ENCODE measurements at places on chromosomes 1 and 21.

DNA sequence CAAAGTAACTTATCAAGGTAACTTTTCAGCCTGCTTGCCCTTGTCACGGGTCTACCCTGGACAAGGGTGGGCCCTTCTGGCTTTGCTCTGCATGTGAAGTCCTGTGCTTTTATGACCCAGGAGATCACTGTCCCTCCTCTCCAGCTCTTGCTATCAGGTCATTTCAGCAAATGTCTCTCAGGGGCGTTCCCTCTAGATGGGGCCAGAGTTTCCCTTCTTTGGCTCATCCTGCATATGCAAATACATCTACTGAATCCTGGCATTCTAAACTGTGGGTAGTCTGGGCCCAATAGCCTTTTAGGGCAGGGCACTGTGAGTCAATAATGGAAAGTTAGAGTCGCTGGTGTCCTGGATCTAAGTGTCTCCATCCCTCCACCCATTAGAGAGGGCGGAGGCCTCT lies 366.9 kb upstream of the USP24 start:
- DNase-seq, result no peak

- no peak for DNase-seq
These were observed 30.6 kb upstream of the EXO1 start for GRCh38 chr1:241817331-241817792.

- DNase-seq, result no peak
These were observed 159.6 kb upstream of the VAMP3 start for GRCh38 chr1:7611421-7612010.

- DNase-seq, result no peak
These were observed 40.9 kb downstream of the ATP6V1G3 start for GRCh38 chr1:198499588-198499987.

DNA sequence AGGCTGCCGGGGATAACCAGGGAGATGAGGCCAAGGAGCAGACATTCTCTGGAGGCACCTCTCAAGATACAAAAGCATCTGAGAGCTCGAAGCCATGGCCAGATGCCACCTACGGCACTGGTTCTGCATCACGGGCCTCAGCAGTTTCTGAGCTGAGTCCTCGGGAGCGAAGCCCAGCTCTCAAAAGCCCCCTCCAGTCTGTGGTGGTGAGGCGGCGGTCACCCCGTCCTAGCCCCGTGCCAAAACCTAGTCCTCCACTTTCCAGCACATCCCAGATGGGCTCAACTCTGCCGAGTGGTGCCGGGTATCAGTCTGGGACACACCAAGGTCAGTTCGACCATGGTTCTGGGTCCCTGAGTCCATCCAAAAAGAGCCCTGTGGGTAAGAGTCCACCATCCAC lies 19.4 kb upstream of the SH3D21 start:
- DNase-seq, result no peak

GRCh38 chr1:169308313-169309039 lies 59.1 kb downstream of the NME7 start:
- DNase-seq, result no peak

DNA sequence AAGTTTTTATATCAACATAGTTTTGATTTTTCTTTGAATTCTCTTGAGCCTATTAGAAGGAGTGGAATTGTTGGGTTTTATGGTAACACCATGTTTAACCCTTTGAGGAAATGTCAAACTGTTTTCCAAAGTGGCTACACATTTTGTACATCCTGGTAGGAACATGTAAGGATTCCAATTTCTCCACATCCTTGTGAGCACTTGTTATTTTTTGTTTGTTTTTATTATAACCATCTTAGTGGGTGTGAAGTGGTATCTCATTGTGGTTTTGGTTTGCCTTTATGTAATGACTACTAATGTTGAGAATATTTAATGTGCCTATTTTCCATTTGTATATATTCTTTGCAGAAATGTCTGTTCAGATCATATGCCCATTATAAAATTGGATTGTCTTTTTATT lies 120.5 kb downstream of the FGGY start:
- no peak for DNase-seq

DNA sequence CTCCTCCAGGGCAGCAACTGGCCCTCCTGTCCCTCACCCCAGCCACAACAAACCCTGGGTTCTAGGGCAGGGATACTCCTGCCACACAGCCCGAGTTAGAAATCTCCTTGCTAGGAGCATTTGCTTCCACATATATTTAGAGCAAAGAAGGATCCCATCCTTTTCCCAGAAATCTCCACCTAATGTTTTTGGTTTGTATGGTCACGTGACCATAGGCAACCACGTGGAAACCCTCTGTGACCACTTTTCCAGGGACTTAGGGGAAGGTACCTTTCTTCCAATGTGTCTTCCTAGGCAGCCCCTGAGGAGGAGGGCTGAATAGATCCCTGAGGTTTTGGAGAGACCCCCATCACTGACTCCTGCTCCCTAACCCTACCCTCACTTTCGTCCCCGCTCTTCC lies 25.5 kb downstream of the VANGL2 start:
- DNase-seq, result no peak

- DNase-seq, result no peak
These were observed 23.2 kb upstream of the PRDX6 start for GRCh38 chr1:173453982-173454381.

DNA sequence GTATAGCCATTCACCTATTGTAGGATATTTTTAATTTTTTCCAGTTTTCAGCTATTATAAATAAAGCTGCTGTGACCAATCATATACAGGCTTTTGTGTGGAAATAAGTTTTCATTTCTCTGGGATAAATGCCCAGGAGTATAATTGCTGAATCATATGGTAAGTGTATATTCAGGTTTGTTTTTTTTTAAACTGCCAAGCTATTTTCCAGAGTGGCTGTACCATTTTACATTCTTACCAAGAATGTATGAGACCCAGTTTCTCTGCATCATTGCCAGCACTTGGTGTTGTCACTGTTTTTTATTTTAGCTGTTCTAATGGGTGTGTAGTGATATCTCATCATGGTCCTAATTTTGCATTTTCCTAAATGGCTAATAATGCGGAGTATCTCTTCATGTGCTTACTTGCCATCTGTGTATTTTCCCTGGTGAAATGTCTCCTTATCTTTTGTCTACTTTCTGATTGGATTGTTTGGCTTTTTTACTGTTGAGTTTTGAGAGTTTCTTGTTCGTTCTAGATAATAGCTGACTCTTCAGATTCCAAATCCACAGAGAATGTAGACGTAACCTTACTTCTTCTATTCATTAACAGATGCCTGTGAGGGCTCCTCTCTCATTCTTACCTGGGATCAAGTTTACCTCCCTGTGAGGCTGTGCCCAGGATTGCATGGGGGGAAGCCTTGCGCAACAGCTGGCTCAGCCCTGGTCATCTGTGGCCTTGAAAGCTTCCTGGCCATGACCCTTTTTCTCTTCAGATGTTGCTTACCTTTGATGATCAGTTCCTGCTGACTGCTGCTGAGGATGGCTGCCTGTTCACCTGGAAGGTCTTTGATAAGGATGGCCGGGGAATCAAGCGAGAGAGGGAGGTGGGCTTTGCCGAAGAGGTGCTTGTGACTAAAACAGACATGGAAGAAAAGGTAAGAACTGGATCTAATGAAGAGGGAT lies 42.6 kb downstream of the CFAP57 start:
- DNase-seq, result no peak

DNA sequence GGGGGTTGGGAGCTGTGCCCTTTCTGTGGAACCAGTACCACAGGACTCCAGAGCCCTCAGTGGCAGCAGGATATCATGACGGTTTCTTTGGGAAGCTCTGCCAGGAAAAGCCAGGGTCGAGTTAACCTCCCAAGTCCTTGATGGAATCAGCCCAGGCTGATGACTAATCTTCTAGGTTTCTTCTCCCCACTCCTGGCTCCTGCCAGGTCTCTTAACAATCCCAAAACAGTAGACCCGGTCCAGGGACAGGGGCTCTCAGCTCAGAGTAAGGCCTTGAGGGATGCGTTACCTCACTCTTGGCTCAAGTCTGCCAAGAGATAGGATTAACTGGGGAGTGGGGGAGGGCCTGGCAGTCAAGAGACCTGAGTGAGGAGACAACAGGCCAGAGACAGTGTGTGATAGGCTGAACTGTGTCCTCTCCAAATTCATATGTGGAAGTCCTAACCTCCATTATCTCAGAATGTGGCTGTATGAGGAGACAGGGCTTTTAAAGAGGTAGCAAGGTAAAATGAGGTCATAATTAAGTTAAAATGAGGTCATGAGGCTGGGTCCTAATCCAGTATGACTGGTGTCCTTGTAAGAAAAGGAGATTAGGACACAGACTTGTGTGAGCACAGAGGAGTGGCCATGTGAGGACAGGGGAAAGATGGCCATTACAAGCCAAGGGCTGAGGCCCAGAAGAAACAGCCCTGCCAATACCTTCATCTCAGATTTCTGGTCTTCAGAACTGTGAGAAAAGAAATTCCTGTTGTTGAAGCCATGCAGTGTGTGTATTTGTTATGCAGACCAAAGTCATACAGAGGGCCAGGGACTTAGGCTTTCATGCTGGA lies 95.0 kb downstream of the BEND5 start:
- no peak for DNase-seq

- no peak for DNase-seq
These were observed 2.4 kb downstream of the SELE start for GRCh38 chr1:169731446-169731845.

DNA sequence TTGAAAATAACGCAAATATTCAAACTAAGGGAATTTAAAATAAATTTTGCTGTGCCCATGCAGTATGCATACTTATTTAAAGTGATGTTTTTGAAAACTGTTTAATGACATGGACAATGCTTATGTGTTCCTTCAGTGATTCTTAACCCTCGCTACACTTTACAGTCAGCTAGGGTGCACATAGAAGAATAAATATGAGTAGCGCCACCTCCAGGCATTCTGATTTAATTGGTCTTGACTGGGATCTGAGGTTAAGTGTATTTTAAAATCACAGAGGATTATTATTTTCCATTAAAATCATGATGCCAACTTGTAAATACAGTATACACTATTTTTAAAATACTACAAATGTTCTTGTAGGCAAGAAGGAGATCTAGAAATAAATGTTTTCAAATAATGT lies 373.5 kb upstream of the ADGRL4 start:
- DNase-seq, result no peak

- DNase-seq, result no peak
These were observed 23.9 kb downstream of the PALMD start for GRCh38 chr1:99669821-99670220.

DNA sequence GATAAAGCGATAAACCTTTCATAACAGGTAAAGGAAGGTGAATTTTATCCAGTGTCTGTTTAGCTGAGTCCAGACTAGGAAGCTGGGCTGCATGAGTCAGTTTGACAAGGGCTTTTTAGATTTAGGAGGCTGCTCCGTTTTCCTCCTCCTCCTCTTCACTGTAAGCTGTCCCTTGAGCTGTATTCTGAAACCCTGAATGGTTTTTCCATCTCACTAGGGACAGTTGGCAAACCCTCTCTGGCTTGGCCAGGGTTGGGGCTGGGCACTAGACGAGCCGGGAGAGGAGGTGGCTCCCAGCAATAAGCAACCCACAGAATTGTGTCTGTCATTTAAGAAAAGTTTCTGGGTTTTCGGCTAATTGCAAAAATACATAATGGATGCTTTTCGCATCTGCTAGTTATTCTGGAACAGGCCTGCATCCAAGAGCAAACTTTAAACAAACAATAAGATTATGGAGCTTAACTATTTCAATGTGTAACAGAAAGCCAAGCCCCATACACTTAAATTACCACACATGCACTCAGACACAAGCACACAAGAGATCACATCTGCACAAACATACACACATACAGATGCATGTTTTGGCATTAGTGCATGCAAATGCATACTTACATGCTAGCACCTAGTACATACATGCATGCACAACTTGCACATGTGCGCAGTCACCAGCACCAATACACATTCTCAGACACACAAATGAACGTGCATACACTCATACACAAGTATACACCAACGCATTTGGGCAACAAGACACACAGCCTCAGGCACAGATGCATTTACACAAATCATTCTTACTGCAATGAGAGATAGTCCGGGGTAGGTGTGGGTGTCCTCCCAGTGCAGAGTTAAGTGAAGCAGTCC lies 27.8 kb upstream of the FOXE3 start:
- DNase-seq, result no peak

DNA sequence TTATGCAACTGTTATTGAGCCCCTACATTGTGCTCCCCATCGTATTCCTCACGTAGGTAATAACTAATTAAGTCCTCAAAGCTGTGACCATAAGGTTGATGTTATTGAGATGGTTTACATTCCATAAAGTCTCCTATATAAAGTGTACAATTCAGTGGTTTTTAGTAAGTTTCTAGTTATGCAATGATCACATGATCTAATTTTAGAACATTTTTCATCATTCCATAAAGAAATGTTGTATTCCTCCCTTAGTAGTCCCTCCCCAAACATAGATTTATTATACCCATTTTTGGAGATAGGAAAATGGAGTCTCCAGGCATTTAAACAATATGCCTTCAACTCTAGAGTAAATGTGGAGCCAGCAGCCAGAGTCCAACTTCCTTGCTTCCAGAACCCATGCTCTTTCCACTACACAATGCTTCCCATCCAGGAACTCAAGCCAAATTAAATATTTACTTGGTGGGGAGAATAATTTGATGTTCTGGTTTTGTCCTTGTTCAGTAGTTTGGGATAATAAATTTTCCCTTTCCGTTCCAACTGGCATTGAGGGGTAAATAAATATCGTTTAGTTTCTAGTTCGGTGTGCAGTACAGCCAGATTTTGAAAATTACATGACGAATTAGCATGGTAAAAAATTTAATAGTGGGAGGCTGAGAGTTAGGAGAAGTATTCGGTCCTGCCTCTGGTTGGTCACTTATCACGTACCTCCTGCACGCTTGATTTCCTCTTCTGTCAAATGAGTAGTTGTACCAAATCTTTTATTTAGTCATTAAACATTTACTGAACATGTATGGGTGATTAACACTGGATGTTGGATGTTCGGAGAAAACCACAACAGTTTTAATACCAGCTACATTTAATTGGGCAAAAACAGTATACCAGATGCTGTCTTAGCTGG lies 66.3 kb downstream of the CACHD1 start:
- no peak for DNase-seq

- DNase-seq, result no peak
These were observed 13.5 kb downstream of the CRABP2 start for GRCh38 chr1:156691665-156692440.

DNA sequence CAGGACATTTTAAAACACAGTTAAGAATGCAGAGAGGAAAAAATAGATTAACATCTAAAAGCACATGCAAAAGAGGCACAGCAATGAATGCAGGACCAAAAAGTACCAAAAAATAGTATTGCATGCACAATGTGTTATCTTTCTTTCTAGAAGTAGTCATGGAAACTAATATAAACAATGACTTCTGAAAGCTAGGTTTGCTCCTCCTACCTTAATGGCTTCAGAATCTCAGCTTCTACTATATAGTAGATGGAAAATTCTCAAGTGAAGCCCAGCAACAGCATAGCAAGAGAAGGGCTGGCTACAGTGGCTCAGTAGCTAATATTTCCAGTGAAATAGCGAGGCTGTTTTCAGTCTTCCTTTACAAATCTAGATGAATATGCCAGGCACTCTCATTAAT lies 125.1 kb downstream of the CRB1 start:
- no peak for DNase-seq

- DNase-seq, result no peak
These were observed 56.4 kb upstream of the SAMSN1 start for GRCh38 chr21:14602382-14602958.

- peak; percentile 57 for DNase-seq
These were observed 832 bp downstream of the HCN3 start for GRCh38 chr1:155277902-155278688.

- no peak for DNase-seq
These were observed 102.6 kb upstream of the RRP15 start for GRCh38 chr1:218182455-218182854.
